ENCODE measurements at places on chromosomes 3 and 15. TPM values are rescaled to one million over a fixed set of nuclear protein-coding genes. Genes with fewer than 3 reads are reported as not detected.

DNA sequence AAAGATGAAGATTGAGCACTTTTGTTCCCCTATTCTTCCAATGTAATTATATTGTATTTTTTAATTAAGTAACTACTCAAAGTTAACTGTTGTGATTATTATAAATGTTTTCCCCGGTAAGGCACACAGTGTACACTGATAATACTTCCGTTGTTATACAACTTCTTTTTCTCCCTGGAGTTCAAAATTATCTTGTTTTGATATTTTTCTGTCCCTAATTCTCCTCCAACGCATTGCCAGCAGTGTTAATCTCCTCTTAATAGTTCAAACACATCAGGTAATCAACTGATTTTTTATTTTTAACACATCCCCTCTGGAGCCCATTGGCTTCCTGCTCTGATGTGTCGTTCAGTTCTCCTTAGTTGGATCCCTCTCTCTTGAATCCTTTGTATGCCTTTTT, 32.3 kb upstream of the MFSD1 start:
- no peak overlapping the region for H3K27ac ChIP-seq
- DNase-seq, result no peak
- H3K27me3 ChIP-seq, result no peaks in the 10 kb centered on the region
- H3K36me3 ChIP-seq, result no peaks in the 10 kb centered on the region

DNA sequence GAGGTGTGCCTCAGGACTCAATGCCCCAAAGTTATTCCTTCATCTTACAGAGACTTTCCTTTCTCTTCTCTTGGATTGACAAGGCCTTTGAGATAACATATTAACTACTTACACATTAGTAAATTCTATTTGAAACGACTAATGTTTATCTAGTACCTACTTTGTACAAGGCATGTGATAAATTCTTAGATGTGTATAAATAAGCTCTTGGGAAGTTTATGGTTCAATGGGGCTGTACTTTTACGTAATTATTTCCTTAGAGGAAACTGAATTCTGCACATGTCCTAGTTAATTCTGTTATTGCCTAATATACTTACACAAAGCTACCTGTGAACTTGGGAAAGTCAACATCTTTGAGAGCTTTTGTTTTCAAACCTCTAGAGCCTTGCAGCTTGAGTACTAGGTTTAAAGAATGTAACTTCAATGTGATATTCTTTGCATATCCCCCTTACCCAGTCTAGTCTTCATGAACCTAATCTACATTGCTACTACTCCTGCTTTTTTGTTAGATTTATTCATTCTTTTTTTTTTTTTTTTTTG, 58.5 kb upstream of the RAP2B start:
- no peaks in the 10 kb centered on the region for H3K36me3 ChIP-seq
- no peak overlapping the region for H3K27ac ChIP-seq
- no peaks in the 10 kb centered on the region for H3K4me1 ChIP-seq
- no peaks in the 10 kb centered on the region for H3K27me3 ChIP-seq
- no peak overlapping the region for H3K4me3 ChIP-seq
- DNase-seq, result no peak

DNA sequence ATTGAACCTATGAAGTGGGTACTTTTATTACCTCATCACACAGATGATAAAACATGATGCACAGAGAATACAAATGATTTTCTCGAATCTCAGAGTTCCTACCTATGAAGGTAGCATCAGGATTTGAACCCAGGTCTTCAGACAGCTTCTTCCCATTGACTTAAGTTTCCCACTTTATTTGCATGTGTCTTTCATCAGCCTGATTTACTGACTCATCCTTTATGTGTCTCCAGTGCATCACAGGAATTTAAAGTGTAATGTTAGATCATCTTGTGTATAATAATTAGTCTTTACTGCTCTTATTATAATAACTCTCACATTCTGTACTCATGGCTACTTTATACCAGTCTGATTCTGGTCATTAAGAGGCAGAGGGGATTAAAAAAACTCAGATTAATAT, 449.4 kb upstream of the SUCLG2 start:
- DNase-seq, result no peak
- H3K27me3 ChIP-seq, result no peaks in the 10 kb centered on the region
- no peak overlapping the region for H3K27ac ChIP-seq
- no peak overlapping the region for H3K4me3 ChIP-seq
- no peaks in the 10 kb centered on the region for H3K4me1 ChIP-seq

DNA sequence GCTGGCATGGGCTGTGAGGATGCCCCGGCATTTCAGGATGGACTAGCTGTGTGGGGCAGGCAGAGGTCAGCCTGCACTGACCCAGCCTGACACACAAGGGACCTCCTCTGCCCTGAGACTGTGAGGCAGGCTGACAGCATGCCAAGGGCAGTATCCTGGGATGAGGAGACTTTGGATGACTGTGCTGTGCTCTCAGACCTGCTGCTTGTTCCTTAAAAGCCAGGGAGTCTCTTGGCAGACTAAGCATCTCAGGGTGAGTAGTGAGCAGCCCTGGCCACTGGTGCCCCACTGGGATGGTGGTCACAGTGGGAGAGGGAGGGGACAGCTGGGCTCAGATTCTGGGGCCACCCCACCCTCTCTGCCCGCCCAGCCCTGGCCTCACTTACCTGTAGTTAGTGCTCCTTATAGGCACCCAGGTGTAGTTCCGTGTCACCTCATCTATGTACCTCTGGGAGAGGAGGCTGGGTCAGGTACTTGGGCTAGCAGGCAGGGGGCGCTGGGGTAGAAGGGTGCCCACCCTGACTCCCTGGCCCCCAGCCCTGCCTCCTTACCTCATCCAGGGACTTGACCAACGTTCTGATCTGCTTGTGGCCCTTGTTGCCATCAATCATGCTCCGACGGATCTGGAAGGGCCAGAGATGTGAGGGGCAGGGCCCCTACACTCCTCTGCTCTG, 16.1 kb upstream of the TMEM115 start:
- no peaks in the 10 kb centered on the region for H3K36me3 ChIP-seq
- H3K4me3 ChIP-seq, result no peak overlapping the region
- peaks cover 6% of the 10 kb centered on the region for H3K27me3 ChIP-seq

The CILP gene
- 0.22 TPM for total RNA-seq

The SNX22 gene
- 7.3 TPM for total RNA-seq
